ENCODE measurements at places on chromosomes 4 and X.
A peak's percentile ranks its signal among the peaks of the same experiment; 100 is the strongest.

DNA sequence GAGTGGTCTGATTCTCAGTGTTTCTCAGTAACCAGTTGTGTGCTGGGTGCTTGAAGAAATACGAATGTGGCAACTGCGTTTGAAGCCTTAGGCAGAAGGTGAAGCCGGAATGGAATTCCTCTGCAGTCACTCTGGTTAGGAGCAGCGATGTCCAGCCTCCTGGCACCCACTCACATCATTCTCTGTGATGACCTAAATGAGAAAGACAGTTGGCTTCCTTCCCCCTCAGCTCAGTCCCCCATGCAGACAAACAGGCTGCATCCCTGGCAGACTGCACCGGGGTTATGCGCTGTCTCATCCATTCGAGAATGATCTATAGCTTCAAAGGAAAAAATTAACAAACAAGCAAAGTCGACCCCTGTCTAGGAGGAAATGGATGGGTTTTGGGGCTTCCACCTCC is 170.1 kb upstream of the SCML1 start:
- no peak for DNase-seq

DNA sequence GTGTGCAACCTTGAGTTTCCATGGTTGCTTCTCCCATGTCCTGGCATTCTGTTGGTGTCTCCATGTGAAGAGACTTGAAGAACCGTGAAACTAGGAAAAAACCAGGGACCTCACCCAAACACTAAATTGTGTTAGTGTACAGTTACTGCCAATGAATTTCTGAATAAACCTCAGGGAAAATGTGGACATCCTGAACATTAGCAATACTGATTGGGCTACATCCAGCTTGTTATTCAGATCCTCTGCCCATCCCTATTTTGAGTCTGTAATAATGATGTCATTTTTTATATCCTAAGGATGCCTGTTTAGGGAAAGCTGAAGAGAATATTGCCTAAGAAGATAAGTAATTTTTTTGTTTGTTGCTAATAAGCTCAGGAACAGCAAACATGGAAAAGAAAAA is 262.7 kb downstream of the TMA16 start:
- DNase-seq = no peak

DNA sequence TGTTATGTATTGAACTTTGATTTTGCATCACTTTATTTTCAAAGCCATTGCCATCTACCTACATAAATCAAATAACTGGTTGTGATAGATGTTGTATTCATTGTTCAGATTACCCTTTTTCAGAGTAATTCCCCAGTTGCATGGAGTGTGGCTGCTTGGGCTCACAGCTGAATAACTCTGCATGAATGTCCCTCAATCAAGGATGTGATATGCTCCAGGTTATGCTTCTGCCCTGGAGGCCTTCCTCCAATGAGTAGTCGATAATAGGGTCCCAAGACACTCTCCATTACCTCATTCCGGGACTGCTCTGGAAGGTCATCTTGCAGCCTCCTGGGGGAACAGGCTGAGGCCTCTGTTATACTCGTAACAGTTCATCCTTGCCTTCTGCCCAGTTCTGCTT is 251.8 kb downstream of the ADGRL3 start:
- no peak for DNase-seq

- no peak for DNase-seq
These were observed 71.1 kb upstream of the ZCCHC13 start for GRCh38 chrX:74232859-74233258.

- no peak for DNase-seq
These were observed 12.6 kb upstream of the IL13RA2 start for GRCh38 chrX:115029869-115030570.

DNA sequence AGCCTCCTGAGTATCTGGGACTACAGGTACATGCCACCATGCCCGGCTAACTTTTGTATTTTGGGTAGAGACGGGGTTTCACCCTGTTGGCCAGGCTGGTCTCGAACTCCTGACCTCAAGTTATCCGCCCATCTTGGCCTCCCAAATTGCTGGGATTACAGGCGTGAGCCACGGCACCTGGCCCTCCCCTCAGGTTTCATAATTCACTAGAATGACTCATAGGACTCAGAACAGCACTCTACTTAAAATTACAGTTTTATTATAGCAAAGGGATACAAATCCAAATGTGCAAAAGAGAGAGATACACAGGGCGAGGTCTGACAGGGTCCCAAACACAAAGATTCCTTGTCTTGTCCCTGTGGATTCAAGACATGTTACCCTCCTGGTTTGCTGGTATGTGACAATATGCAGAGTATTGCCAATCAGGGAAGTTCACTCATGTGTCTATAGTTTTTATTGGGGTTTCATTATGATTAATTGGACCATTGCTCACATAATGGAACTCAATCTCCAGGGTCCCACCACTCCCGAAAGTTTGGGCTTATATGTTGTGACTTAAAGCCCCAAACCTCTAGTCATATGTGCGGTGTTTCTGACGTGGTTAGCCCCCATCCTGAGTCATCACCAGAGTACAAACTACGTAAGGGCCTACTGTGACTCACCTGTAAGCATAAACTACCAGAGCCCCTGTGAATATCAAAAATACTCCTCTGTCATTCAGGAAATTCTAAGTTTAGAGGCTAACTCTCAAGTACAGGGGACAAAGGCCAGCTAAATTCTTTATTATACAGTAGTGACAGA is 5.2 kb downstream of the YIPF6 start:
- peak; percentile 44 for DNase-seq

DNA sequence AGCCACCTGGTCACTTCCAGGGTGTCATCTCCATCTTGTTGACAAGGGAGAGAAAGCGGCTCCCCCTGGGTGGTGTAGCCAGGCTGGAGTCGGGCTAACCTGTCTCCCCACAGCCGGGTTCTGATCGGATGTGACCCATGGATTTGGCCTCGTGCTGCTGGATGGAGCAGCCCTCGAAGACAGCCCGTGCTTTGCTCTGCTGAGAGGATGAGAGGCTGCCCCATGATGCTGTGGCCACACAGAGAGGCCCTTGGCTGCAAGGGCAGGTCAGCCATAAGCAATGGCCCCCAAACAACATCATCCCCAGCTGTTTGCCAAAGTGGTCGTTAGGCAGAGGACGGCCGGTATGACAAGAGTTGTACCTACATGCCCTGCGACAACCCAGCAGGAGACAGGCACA is 106.6 kb downstream of the HMX1 start:
- DNase-seq = no peak

DNA sequence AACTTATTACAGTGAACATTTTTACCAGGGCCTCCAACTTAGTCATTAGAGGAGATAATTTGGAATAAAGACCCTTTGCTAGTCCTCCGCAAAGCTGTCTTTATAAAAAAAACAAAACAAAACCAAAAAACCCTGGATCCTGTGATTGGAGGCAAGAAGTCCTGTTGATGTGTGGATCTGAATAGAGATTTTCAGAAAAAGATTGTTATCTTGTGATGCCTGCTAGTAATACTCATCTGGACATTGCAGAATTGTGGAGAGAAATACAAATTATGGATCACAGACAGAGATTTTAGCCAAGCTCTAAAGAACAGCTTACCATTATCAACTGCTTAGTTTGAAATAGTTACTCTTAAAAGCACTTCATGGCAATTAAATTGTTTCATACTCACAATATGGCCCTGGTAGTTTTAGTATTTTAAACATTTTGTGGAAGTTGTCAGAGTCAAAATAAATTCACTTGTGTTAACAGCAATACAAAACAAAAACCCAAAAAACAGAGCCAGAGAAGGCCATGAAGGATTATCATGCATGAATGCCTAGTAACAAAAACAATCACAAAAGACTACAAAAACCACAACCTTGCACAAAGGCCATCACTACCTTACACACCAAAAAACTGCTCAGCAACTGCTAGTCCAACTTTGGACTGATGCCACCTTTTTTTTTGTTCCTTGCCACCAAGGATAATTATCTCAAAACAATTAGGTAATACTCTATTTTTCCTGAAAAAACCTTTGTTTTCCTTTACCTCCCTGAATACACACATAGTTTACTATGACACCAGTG is 514.5 kb upstream of the SLIT2 start:
- no peak for DNase-seq

DNA sequence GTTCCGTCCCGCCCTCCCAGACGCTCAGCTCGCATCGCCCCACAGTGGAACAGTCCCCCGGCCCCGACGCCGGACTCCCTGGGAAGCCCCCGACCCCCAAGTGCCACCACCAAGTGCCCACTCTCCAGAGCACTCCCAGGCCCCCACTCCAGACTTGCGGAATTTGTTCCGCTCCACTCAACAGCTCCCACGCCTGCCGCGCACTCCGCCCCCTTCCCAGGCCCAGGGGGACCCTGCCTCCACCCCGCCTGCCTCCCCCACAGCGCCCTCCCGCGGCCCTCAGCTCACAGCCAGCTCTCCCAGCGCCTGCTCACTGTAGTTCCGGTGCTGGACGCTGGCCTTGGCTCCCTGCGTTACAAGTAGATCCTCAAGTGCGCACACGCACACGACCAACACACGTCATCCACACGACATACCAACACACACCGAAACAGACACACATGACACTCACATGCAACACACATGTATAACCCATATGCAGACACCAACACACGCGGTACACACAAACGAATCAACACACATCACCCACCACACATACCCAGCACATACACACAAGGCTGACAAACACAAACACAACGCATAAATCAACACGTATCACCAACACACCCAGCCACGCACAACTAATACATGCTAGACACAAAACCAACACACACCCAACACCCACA is 8.0 kb downstream of the MSX1 start:
- no peak for DNase-seq

GRCh38 chr4:137278431-137278830 is 253.9 kb downstream of the PCDH18 start:
- no peak for DNase-seq

DNA sequence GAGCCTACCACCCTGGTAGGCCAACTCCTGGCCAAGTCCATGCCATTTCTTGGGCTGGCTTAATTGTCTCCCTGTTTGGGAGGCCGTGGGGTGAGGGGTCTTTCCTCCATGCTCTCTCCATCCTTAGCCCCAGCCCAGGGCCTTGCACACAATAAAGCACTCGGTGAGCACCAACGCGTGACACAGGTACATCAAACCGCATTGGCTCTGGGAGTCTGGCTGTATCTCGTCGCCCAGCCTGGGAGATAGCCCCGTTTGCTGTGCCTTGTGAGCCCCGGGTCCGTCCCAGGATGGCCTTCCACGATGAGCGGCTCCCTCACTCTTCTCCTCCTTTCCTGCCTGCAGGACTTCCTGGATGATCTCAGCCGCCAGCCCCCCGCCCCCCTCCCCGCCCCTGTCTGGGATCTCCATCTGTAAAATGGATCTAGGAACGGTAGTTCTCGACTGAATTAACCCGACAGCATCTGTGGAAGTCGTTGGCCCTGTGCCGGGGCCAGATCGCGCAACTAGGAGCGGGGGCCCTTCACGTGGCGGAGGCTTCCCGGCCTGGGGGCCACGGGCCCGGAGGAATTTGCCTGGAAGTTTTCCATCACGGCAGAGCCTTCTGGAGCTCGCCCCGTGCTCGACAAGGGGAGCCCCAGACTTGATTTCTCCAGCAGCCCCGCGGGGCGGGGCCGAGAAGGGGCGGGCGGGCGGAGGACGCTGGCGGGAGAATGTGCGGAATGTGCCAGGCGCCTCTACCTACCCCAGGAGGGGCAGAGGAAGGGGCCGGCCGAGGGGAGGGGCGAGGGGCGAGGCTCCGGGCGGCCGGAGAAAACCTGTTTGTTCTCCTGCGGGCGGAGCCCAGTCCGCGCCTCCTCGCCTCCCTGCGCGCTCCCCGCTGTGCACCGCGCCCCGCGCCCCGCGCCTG is at the start of gene ZNF185:
TSS of gene ZNF185 (plus strand) at position 846 of the 910 bp plus-strand sequence. CDS start 16,423 bp downstream, outside the sequence.
- no peak for DNase-seq

GRCh38 chr4:115334736-115335411 is 221.5 kb upstream of the NDST4 start:
- no peak for DNase-seq

DNA sequence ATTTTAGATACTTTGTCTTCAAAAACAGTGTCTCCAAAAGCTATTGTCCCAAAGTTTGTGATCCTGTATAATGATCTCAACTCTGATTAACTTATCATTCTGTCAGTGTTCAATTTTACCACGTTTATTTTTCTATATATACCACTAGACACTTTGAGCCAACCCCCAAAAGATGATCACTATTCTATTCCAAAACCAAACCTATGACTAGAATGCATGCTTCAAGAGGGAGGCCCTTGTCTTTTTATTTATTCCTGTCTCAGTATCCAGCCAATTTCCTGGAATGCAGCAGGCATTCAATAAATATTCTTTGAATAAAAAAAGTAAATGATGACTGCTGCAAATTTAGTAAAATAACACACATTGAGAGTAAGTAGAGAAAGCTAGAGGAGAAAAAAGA is 275.6 kb downstream of the LDB2 start:
- DNase-seq = no peak

- no peak for DNase-seq
These were observed 15.2 kb upstream of the RUFY3 start for GRCh38 chr4:70706516-70706915.

GRCh38 chr4:80072228-80072743 is 743 bp downstream of the ANTXR2 start:
- peak; percentile 35 for DNase-seq

- no peak for DNase-seq
These were observed 633.0 kb upstream of the FAM241A start for GRCh38 chr4:111512081-111512783.

GRCh38 chr4:53477636-53478035 is 100.2 kb downstream of the FIP1L1 start:
- DNase-seq = no peak

GRCh38 chrX:16855363-16856075 is 14.6 kb downstream of the RBBP7 start:
- no peak for DNase-seq

- no peak for DNase-seq
These were observed 121.0 kb downstream of the ENPP6 start for GRCh38 chr4:184096561-184097240.

- no peak for DNase-seq
These were observed 83.3 kb upstream of the KIT start for GRCh38 chr4:54574500-54574899.

GRCh38 chr4:105373324-105373723 is 100.5 kb downstream of the PPA2 start:
- no peak for DNase-seq

- no peak for DNase-seq
These were observed 13.2 kb downstream of the DOK7 start for GRCh38 chr4:3476341-3476747.

GRCh38 chr4:100062921-100063320 is 112.8 kb upstream of the H2AZ1 start:
- DNase-seq = no peak

GRCh38 chrX:28058901-28059300 is 77.7 kb upstream of the DCAF8L1 start:
- DNase-seq = no peak

- no peak for DNase-seq
These were observed 221.1 kb downstream of the PTTG2 start for GRCh38 chr4:38181286-38181685.

- peak; percentile 11 for DNase-seq
These were observed 30.6 kb upstream of the IL9R start for GRCh38 chrX:155966876-155967275.

DNA sequence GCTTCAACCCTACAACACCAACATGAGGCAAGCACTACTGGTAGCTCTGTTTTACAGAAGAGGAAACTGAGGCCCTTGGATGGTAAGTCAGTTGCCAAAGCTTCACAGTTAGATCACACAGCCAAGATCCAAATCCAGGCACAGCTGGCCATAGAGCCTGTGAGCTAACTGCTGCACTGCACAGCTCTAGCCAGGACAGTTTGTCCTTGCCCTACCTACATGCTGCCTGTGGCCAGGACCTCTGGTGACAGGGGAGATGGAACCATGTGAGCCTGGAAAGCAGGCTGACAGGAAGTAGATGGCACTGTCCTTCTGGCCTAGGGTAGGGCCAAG is 257.8 kb downstream of the FBXW7 start:
- no peak for DNase-seq

- DNase-seq = no peak
These were observed 23.6 kb upstream of the SPON2 start for GRCh38 chr4:1195891-1196401.
